ENCODE measurements at places on chromosomes 13 and 19.

- DNase-seq: no peak
These were observed 43.9 kb upstream of the FRY start for GRCh38 chr13:31987535-31988170.

- DNase-seq: no peak
These were observed 24.9 kb downstream of the SIGLEC7 start for GRCh38 chr19:51166846-51167490.

- DNase-seq: no peak
These were observed 30.1 kb downstream of the EPS15L1 start for GRCh38 chr19:16441661-16442162.

DNA sequence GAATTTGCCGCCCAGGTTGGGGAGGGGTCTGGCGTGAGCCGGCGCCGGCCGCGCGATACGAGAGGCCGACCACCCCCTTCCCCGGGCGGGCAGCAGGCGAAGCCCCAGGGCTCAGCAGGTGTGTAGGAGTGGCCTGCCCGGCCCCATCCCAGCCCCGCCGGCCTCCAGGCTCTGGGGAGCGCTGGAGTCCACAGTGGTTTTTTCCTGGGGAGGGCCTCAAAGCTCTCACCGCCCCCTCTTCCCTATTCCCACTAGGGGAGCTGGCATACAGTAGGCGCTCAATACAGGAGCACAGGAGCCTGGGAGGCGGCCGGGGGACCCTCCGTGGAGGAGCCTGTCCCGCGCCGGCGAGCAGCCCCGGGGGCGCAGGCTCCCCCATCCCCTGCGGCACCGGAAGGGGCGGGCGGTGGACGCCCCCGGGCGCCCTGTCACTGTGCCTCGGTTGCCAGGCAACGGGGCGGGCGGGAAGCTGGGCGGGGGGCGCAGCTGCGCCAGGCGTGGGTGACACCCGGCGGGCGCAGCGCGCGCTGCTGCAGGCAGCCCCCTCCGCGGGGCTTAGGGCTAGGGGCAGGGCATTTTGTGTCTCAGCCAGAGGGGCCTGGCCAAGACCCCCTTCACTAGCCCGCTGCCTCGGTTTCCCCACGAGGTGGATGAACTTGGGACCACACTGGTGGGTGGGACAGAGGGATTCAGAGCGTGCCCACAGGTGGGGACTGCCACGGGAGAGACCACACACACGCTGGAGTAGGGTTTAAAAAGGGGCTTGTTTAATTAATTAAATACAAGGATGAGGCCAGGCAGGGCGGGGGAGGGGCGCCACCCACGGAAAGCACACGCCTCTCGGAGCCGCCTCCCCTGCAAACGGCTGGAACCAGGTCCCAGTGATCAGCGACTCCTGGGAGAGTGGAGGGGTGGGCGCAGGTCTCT, 3.6 kb upstream of the REXO1 start:
- peak; percentile 54 for DNase-seq

DNA sequence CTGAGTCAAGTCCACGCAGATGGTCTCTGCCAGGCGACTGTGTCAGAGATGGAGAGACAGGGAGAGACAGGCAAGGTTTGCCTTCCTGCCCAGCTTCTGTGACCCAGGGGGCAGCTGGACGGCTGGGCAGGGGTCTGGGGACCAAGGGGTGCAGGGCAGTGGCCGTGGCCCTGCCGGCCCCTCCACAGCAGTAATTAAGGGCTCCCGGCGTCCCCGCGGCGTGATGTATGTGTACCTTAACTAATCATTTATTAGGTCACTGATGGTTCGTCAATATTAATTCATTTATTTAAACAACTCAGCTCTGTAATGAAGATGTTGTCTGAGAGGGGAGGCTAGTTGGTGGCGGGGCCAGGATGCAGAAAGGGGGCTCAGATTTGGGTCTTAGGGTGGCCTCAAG, 28.6 kb upstream of the TCF3 start:
- DNase-seq: no peak

DNA sequence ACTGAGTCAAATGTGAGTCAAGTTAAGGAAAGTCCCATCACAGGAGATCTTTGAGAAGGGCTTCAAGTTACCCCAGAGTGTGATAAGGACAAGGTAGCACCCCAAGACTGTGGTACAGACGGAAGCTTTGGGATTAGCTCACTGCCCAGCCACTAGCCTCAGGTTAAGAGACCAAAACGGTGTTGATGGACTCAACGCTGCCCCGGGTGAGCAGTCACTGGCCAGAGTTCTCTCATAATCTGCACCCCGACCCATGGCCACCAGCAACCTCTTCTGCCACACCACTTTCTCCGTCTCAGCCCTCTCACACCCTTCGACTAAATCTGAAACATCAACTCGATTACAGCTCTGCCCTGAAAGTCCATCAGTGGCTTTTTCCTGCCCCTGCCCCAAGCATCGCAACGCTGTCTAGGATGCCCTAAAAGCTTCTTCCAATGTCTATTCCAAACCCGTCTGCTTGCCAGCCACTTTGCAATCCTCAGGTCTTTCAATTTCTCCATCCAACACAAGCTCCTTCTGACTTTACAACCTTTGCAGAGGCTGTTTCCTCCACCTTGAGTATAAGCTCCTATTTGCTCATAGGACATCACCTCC, 5.6 kb downstream of the HNRNPL start:
- DNase-seq: no peak

- DNase-seq: peak; percentile 10
These were observed 71.3 kb downstream of the KLF12 start for GRCh38 chr13:74062933-74063332.

DNA sequence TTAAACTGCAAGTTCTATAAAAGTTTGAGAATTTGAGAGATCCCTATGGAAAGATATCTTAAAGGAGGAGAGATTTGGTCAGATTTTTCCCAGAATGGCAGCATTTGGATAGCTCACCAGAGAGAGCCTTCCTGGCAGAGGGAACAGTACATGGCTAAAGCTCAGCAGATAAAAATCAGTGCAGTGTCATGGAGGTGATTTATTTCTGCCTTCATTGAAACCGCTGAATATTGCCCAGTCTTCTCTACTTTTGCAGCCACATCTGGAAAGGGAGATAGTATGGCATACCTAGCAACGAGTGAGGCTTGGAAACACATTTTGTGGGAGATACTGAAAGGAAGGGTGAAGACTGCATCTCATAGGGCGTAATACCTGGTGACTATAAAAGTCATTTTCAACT, 155.2 kb downstream of the RFC3 start:
- DNase-seq: no peak

DNA sequence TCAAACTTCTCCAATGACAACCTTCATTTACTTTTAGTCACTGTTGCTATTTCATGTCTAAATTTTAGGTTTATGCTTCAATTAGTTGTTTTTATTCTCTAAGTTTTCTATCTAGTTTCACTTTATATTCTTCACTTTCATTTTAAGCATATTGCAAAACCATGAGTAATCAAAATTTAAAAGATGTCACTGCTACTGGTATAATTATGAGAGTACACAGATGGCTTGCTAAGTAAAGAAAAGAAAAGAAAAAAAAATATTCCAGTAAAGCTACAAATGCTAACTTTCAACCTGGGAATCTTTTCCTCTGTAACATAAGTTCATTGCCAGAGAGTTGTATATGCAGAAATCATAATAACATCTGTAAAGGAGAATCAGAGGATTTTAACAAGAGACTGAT, 1624.7 kb downstream of the PCDH9 start:
- no peak for DNase-seq

GRCh38 chr19:37698216-37698615, 21.3 kb downstream of the ZNF607 start:
- DNase-seq: no peak

DNA sequence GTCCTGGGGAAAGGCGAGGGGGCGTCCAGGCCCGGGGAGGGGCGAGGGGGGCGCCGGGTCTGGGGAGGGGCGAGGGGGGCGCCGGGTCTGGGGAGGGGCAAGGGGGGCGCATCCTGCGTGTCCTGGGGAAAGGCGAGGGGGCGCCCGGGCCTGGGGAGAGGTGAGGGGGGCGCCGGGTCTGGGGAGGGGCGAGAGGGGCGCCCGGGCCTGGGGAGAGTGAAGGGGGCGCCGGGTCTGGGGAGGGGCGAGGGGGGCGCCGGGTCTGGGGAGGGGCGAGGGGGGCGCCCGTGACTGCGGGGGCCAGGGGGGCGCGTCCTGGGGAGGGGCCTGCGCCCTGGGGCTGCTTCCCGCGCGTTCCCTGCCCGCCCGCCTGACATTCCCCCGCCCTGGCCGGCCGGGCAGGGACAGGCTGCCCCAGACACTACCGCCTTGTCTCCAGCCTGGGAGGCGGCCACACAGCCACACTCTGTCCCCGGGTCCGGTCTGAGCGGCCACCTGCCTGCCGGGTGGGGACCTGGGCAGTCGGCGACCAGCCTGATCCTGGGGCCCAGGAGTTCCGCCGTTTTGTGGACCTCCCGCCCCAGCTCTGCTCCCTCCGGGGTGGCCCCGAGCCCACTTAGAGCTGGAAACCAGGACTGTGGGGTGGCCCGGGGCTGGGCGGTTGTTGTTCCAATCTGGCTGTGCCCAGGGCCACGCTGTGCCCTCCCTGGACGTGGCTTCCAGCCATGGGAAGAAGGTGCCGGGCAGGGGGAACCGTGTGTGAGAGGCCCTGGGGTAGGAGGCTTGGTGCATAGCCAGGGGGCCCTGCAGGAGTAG, 11.8 kb downstream of the PALM start:
- no peak for DNase-seq

DNA sequence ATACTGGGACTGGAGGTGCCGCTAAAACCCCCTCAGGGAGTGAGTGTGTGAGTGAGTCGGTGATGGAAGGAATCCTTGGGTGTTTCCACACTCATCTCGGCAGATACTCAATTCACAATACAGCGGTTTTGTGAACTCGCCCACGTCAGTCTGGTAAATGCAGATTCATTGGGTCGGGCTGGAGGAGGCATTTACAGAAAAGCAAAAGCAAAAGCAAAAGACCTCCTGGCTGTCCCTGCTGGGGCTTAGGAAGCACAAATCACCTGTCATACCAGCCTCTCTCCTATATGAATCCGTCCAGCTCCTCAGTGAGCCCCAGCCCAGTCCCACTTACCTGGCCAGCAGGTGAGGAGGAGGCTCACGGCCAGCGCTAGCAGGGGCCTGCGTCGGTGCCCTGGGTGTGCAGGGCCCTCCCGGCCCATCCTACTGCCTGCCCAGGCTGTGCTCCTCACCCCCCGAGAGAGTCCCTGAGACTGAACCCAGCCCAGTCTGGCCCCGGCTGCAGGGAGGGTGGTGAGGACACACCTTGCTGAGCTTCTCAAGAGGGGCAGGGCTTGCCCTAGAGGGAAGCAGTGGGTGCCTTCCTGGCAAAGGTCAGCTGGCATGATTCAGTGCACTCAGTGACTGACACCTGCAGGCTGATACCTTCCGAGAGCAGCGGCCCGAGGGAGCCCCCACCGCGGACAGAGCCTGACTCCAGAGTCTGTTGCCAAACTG, at the start of gene MUC16:
Gene MUC16 (minus strand): TSS at position 475 of the 717 bp plus-strand sequence.
- DNase-seq: no peak

DNA sequence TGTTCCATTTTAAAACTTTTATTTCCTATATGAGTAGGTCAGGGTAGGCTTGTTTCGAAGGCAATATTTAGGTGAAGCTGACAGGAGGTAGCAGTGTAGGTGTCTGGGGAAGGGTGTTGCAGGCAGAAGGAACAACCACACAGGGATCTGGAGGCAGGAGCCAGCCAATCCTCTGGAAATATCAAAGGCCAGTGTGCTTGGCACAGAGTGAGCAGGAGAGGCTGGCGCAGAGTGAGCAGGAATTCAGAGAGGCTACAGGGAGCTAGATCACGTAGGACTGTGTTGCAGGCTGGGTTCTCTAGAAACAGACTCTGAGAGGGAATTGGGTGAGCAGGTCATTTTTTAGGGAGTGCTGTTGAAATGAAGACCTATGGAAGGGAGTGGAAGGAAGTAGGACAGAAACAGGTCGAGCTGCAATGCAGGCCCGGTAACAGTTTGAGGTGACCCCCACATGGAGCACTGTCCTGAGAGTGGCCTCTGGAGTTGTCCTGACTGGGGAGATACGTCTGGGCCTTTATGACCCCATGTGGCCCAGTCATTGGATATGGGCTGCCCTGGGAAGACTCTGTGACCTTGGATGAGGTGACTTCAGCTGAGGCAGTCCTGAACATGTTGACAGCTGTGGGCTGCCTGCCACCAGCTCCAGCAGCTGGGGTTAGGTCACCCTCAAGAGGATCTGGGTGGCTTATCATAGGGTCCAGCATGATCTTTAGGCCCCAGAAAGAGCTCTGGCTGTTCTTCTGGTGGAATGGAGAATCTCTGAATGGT, 51.7 kb downstream of the ERCC5 start:
- DNase-seq: no peak

DNA sequence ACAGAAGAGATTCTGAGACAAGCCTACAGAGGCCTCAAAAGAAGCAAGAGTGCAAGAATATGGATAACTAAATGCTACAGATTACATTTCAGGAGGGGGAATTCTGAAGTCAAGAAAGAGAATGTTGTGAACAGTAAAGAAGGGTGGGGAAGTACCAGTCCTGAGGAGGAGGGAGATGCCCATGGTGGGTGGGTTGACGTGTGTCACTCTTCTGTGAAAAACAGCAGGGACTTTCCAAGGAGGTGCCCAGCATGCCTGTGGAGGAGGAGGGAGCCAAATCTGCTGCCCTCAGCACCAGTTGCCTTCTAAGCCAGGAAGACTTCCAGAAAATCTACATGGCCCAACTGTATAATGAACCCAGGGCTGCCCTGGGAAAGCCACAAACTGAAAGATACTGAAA, 87.7 kb downstream of the SGCG start:
- no peak for DNase-seq

GRCh38 chr19:42280815-42281145, 11.7 kb downstream of the CIC start:
- DNase-seq: no peak

DNA sequence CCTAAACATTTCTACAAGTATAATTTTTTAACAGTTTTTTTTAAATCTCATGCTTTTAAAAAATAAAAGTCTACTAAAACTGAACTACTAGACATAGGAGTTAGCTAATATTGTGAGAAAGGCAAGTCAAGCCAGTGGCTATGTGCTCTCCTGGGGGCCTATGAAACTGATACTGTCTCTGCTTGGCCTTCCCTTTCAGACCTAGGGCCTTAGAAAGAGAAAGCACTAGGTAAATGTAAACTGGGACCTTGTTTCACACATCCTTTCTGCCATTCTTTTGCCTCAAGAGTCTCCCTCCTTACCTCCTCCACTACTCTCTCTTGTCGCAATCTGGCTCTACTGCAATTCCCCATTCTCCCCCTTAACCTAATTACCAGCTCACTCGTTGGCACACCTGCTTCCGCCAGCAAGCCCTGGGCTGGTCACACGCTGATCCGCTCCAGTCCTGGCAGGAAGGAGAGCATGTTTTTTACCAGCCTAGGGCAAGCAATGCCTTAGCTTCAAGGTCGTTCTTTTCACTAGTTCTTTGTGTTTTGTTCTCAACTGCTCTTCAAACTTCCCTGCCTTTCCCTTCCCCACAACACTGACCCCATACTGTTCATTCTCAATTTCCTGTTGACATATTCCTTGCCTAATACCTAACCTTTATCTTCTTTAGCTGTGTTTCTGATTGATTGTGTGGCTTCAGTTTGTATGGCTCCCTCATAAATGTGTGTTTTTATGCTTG, 23.1 kb downstream of the TBC1D4 start:
- DNase-seq: no peak

Data from activated CD4-positive, alpha-beta T cell treated with anti-CD3 and anti-CD28 coated beads for 1 hour (primary cell).